ENCODE measurements at places on chromosomes 11 and 22. TPM values are rescaled to one million over a fixed set of nuclear protein-coding genes. Genes with fewer than 3 reads are reported as not detected.

GRCh38 chr11:104858882-104859775 lies 39.1 kb downstream of the CASP12 start:
- DNase-seq = no peak

GRCh38 chr22:40241200-40241763 lies 63.6 kb downstream of the TNRC6B start:
- no peak for DNase-seq

Gene UBXN1
- polyA plus RNA-seq = 124 TPM

- DNase-seq = no peak
Observed at GRCh38 chr22:29081517-29082236, 8.8 kb downstream of the KREMEN1 start.

Gene MRPL17
- polyA plus RNA-seq = 61.9 TPM

Gene GDPD4
- polyA plus RNA-seq = not detected

All from muscle of arm (tissue), 14 donors.